ENCODE measurements at places on chromosomes 1 and 21.

- DNase-seq: no peak
Observed at GRCh38 chr1:172277989-172278388, 142.5 kb upstream of the C1orf105 start.

GRCh38 chr1:161885003-161885402 is 118.9 kb downstream of the ATF6 start:
- DNase-seq: no peak

GRCh38 chr1:10457875-10458274 is 8.0 kb downstream of the CORT start:
- no peak for DNase-seq

GRCh38 chr1:28091043-28091781 is 2.8 kb upstream of the EYA3 start:
- DNase-seq: peak; percentile 87

GRCh38 chr1:109977225-109977624 is 7.3 kb upstream of the AHCYL1 start:
- no peak for DNase-seq

- no peak for DNase-seq
Observed at GRCh38 chr1:156086256-156086662, 4.0 kb upstream of the MEX3A start.

Measured in activated CD4-positive, alpha-beta T cell treated with anti-CD3 and anti-CD28 coated beads for 48 hours (primary cell).